ENCODE measurements at places on chromosomes 5 and 9.

- DNase-seq = no peak
These were observed 137.3 kb downstream of the TMC1 start for GRCh38 chr9:72658703-72659102.

- no peak for DNase-seq
These were observed 31.9 kb upstream of the ZNF354A start for GRCh38 chr5:178762391-178762790.

DNA sequence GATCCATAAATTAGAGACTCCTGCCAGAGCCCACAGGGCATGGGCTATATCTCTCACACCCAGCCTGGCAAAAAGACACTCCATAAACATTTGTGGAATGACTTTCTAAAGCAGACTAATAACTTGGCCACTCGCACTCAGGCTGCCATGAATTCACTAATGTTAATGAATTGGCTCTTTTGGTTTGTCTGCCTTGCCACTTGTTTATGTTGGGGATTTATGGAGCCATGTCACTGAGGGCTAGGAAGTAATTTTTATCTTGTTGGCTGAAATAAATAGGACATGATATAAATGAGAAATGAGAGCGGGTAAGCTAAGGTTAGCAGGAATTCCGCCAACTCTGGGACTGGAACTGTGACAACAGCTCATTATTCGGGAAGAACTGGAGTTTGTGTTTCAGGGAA is 55.2 kb downstream of the DROSHA start:
- no peak for DNase-seq

- no peak for DNase-seq
These were observed 19.6 kb downstream of the RMI1 start for GRCh38 chr9:84000186-84000585.

- no peak for DNase-seq
These were observed 628.3 kb downstream of the DNAH5 start for GRCh38 chr5:13316176-13316575.

DNA sequence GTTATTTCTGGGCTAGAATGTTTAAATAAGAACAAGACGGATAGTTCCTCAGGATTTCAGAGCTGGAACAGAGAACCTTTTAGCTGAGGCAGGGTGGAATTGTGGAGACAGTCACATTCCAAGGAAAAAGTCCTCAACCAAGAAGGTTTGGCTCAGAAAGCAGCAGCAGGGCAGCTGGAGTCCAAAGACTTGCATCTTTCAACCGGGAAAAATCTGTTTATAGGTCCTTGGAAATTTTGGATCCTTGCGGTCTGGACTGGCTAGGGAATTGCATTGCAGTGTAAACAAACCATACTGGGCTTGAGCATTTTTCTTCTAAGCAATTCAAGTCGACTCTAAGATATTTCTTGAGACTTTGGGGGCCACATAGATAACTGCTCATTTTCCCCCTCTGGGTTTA is 40.8 kb upstream of the HMHB1 start:
- no peak for DNase-seq
